CD4-positive, alpha-beta T cell treated with Interleukin-17A for 4 hours (primary cell): ENCODE measurements at places on chromosomes 4 and X.

DNA sequence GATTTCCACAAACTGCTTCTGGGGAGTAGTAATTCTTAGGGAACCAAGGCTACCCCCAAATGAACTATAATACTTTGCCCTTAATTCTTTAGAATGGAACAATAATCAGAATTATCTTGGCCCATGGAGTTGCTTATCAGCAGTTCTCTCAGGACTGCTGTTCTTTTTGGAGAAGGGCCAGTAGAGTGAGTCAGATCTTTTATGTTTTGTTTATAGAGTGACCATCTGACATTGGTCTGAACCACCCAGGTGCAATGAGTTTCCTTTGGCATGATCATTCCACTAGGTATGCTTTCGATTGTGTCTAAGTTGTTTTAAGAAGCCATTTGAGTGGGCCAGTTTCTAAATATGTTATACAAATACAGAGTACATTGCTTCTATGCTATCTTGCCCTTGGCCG is 31.8 kb downstream of the PRRG1 start:
- no peak for DNase-seq

DNA sequence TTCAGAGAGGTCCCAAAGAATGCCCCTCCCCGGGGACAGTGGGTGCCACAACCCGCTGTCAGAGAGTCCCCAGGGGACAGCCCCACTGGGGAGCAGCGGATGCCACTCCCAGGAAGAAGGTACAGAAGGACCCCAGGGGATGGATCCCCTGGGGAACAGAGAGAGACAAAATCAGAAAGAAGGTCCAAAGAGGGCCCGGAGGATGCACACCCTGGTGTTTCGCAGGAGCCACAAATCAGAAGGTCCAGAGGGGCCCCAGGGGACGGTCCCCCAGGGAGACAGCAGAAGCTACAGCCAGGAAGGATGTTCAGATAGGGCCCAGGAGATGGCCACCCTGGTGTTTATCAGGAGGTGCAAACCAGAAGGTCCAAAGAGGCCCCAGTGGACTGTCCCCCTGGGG is 1.4 kb downstream of the TEX13D start:
- DNase-seq, result no peak

GRCh38 chrX:53077207-53078197 is 4.7 kb upstream of the TSPYL2 start:
- no peak for DNase-seq

DNA sequence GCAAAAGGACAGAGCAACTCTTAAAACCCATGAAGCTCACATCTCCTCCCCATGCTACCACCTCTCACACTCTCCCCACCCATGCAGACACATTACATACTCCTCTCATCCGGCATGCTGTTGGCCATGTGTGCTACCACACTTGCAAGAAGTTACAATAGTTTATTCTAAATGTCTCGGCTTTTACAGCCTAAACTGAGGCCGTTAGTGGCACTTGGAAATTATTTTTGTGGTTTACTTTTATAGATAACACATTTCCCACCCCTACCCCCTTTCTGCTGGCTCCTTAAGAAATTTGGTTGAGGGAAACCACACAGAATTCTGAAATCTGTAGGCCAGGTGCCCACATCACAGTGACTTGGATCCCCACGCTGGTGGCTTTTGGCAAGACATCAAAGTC is 141.1 kb upstream of the HHIP start:
- no peak for DNase-seq

DNA sequence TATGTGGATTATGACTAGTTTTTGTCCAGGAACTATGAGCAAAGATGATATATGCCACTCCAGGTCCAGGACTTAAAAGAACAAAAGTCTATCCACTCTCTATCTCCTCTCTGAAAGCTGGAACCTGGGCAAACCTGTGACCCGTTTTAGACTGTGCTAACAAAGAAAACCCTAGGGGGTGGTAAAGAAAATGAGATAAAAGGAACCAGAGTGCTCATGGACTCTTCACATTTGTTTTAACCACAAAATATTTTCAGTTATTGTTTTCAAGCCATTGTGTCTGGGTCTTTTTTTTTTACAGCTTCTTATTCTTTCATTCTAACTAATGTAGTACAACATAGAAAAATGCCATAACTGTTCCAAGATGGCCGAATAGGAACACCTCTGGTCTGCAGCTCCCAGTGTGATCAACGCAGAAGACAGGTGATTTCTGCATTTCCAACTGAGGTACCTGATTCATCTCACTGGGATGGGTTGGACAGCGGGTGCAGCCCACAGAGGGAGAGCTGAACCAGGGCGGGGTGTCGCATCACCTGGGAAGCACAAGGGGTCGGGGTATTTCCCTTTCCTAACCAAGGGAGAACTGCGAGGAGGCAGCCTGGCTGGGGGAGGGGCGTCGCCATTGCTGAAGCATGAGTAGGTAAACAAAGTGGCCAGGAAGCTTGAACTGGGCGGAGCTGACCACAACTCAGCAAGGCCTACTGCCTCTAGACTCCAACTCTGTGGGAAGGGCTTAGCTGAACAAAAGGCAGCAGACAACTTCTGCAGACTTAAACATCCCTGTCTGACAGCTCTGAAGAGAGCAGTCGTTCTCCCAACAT is 45.1 kb downstream of the CHM start:
- peak; percentile 29 for DNase-seq

DNA sequence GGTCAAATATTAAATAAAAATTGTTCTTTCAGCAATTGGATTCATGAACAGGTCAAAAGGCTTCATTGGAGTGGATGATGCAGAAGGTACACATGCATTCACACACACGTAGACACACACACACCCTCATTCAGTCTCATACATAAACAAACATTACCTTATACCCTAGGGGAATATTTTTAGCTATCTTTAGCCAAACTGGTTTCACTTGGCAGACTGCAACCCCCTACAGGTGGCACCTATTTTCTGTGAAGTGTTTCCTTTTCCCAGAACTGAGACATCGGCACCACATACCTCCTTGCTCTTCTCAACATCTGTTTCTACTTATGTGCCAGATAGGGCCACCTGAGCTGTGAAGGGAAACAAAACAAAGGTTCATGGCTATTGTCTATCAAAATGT is 18.5 kb upstream of the KDR start:
- DNase-seq, result no peak

GRCh38 chr4:185359767-185360446 is 35.8 kb downstream of the LRP2BP start:
- DNase-seq, result no peak

- no peak for DNase-seq
Observed at GRCh38 chrX:108313669-108314068, 124.6 kb downstream of the COL4A6 start.

DNA sequence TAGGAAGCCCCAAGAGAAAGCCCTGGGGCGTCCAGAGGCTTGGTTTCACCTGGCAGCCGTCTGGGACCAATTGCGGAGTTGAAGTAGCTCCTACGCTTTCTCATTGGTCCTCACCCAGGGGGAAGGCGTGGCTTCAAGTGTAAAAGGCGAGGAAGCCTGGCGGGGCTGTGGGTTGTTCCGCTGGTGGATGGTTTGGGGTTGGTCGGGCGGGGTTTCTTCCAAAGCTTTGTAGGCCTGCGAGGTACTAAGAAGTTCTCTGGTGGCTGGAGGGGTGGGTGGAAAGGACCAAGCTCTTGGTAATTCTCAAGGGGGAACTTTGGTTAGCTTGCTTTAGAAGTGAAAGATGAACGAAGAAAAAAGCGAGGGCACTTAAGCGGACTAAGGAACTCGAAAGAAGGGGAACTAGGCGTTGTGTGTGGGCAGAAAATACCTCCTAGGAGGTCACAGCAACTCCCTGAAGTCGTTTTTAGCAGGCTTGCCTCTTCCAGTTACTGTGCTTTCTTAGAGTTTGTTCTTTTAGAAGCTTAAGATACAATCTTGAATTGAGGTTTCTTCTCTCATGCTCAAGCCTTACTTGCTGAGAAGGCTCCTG is 36.6 kb downstream of the CCNG2 start:
- DNase-seq, result peak; percentile 84

DNA sequence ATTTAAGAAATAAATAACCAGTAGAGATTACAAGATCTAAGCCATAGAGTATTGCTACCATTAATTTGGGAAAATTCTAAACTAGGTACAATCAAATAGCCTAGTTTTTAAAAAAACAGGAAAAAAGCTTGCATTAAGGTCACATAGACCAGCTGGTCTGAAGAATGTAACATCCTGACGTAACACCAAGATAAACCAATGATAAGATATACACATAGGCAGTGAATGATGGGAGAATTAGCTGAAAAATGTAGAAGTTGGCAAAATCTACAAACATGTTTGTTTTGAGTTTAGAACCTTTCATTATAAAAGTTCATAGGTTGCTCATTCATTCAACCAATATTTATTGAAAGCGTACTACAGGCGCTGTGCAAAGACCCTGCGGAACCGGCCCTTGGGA is 120.0 kb downstream of the SH3RF1 start:
- no peak for DNase-seq

DNA sequence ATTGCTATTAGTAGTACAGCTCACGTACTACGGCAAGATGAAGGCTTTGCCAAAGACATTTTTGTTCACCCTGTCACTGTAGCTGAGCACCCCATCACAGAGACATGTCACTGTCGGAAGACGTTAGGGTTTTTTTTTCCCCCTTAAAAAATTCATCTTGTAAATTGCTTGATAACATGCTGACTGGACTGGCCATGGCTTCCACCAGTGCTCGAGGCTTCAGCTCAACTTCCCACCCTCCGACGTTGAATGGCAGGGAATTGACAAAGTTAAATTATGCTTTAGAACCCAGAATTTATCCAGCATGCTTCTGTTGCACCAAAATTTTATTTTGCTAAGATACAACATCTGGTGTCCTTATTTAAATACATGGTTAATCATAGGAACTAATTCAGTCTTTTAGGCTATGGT is 707 bp upstream of the OTUD4 start:
- no peak for DNase-seq

GRCh38 chr4:147844781-147845180 is 112.9 kb downstream of the ARHGAP10 start:
- DNase-seq, result no peak

DNA sequence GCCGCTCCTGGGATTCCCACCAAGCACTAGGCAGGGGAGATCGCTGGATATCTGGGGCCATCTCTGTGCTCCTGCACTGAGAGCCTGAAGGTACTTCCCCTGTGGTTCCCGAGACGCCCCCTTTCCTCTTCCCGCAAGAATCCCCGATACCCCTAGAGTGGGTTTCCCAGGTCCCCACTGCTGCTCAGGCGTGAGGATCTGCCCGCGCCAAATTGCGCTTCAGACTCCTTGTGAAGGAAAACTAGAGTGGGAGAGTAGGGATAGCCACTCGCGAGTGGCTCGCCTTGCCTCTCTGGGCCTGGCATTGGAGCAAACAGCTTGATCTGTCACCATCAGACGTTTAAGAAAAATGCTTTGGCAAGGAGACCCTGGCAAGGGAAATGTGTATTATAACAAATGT is 1.5 kb downstream of the IL1RAPL2 start:
- no peak for DNase-seq

GRCh38 chr4:72112514-72113156 is 80.8 kb downstream of the NPFFR2 start:
- DNase-seq, result no peak

- peak; percentile 54 for DNase-seq
Observed at GRCh38 chrX:69158166-69158980, 6.9 kb downstream of the PJA1 start.
